CD8-positive, alpha-beta memory T cell (primary cell): ENCODE measurements at places on chromosomes 11 and 22.

DNA sequence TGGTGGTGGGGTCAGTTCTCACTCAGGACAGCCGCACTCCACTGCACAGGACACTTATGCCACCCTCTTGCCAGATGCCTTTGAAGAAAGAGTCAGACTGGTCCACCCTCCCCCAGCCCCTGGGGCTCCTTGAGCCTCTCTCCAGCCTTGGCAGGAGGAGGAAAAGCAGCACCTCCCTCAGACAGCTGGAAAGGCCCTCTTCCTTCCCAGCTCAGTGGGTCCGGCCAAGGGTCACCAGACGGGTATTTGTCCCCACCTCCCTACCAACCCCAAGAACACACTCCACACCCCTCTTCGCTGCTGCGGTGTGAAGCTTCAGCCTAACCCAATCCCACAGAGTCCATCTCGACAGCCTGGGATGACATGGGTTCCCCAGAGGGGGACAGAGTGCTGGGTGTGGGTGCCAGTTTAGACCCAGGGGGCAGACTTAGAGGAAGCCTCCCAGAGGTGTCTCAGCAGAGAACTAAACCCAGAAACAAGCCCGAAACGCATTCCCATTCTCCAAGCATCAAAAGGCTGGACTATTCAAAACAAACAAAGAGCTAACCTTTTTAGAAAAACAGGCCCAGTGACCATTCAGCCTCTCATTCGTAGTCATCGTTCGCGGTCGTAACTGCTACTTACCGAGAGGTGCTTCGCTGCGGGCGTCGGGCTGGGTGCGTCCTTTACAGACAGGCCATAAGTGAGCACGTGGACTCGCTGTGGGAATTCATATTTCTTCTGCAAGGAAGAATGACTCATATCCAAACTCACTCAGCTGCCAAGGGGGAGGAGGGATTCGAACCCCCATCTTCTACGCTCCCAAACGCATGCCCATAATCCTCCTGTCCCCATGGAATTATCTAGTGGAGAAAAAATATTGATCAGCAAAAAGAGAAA lies 57.5 kb upstream of the ANO1 start:
- no peak for DNase-seq

- DNase-seq = no peak
Measured at GRCh38 chr22:49958931-49959781, 1.4 kb upstream of the PIM3 start.

GRCh38 chr22:24023204-24023789 lies 12.2 kb downstream of the CABIN1 start:
- no peak for DNase-seq

- DNase-seq = no peak
Measured at GRCh38 chr22:35616043-35616442, 1.1 kb downstream of the MB start.

DNA sequence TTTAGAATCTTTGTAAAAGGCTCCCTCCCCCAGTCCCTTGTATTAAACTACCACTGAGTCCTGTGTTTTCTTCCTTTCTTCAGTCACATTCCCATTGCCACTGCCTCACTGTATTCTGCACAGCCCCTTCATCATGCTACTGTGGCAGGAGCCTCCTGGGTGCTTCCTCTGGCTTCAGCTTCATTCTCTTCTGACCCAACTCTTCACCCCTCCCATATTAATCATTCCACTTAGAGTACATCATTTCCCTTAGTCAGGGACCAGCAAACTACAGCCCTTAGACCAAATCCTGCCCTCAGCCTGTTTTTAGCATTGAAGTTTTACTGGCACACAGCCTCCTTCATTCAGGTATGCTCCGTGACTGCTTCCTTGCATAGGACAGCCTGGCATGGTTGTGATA lies 127.7 kb upstream of the MTNR1B start:
- DNase-seq = no peak

DNA sequence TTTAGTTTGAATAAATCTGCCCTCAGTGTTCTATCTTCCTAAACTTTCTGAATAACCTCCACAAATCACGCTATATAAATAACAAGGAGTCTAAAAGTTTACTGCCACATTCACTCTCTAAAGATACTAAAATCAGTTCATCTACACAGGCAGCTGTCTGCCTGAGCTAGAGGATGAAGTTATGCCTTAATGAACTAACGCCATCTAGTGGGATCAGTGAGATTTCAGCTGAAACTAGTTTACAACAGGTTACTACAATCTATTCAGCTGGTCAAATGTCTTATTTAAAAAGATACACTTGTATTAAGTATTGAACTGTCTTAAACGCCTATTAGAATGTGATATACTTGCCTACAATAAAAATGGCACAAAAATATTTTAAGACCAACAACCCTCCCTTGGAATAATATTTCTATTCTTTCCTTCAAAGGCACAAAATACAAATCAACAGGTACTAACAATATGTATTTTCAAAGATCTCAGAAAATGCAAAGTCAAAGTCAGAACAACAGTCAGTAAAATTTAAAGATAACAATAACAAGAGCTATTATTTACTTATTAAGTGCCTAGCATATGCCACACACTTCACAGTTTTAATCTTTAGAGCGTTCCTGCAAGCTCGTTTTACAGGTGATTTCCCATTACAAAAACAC lies 84.1 kb downstream of the LARGE2 start:
- peak; percentile 43 for DNase-seq

GRCh38 chr11:44987506-44987905 lies 36.8 kb upstream of the TP53I11 start:
- no peak for DNase-seq

DNA sequence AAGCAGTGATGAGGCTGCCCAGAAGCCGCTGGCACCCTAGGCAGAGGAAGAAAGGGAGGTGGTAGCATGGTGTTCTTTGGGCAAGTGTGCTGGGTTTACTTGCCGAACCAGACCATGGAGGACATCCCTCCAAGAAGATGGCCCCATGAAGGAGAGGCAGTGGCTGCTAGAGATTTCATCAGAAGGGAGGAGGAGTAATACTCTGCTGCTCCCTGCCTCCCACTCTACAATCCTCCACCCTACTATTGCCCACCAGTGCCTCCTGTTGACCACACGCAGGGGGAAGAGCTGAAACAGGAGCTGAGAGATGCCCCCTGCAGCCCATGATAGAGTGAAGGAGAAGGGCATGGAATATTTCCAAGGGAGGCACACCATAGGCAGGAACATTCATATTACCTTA lies 51.0 kb upstream of the PRSS23 start:
- DNase-seq = no peak

GRCh38 chr22:45998638-45999378 lies 21.8 kb upstream of the WNT7B start:
- no peak for DNase-seq

GRCh38 chr11:77083566-77084245 lies 16.9 kb downstream of the CAPN5 start:
- peak; percentile 22 for DNase-seq

GRCh38 chr11:124219126-124219525 lies 21.8 kb upstream of the OR8G1 start:
- DNase-seq = no peak

DNA sequence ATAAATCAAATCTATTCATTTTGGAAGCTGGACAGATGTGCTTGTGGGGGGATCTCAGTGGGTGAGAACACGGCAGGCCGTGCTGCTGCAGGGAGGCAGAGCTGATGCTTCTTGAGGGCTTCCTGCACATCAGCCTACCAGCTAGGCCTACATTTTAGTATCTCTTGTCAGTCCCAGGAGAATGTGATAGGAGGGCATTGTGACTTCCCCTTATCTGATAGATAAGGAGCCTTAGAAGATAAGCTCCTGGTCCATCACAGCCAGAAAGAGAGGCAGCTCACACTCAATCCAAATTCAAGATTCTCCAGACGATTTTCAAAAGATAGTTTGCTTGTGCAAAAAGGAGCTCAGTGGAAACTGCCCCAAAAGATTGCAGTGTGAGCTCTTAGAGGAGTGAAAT lies 89.0 kb downstream of the SHANK2 start:
- no peak for DNase-seq

DNA sequence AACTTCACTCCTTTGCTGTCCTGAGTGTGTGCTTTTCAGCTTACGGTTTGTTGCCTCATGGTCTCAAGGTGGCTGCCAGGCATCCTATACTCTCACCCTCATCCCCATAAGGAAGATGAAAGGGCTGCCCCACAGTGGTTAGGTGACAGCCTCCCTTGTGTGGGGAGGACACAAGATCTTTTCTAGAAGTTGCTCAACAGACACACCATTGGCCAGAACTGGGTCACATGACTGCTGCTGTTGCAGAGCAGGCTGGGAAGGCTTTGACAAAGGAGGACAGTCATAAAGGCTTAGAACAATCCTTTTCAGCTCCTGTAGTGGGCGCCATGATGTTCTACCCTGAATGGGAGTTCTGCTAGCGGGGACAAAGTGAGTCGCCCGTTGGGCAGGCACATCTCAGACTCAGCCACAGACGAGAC lies 69.7 kb upstream of the RASD2 start:
- no peak for DNase-seq

DNA sequence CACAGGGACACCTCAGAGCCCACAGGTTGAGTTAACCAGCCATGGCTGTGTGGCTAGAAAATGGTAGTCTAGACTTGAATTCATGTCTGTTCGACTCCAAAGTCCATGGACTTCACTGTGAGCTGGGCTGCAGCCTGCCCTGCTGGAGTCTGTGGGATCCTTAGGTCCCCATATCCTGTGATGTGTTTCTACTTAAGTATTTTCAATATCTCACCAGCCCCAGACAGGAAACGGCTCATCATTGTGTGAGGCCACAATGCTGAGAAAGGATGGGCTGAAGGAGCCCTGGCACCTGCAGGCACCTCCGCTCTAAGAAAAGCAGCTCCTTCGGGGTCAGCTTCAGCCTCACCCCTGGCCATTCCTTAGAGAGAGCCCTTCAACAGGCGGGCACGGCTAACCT lies 93.1 kb downstream of the NAT10 start:
- DNase-seq = no peak

GRCh38 chr11:116471608-116472256 lies 301.1 kb downstream of the BUD13 start:
- DNase-seq = no peak

DNA sequence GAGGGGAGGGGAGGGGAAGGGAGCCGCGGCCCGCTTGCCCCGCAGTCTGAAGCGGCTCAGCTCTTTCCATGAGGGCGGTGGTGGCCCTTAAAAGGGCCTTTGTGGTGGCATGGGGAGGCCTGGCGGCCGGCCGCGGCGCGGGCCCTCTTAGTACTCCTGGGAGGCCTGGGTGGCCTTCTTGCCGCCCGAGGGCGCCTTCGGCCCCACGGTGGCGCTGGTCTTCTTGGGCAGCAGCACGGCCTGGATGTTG lies 6.9 kb downstream of the DPAGT1 start:
- DNase-seq = no peak

DNA sequence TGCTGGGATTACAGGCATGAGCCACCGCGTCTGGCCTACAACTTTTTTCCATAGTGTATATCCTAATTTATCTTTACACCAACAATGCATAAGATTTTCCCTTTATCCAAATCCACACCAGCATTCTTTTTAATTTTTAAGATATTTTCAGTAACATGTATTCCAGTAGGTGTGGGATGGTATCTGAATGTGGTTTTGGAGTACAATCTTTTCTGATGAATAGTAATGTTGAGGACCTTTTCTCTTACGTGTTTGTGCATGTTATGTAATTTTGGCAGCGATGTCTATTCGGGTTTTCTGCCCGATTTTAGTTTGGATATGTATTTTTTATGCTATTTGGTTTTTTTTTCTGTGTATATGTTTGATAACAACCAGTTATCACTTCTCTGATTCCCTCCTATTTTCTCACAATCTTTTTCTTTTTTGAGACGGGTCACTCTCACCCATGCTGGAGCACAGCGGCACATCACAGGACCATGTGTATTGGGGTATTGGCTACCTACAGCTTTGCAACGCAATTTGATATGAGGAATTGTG lies 114.6 kb upstream of the GRK3 start:
- no peak for DNase-seq

DNA sequence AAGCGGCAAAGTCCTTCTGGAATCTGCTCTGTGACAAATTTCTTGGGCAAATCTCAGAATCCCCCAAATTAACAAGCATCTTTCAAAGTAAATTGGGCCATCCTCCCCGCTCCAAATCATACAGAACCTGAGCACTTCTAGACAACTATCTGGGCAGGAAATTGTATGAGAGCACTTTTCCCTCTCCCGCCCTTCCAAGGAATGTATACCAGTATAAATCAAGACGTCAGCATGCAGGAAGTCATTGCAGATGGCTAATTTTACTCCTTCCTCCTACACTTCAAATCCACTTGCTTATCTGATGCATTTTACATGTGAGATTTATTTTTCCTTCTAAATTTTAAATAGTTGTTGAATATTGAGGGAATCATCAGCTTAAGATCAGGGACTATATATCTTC lies 52.1 kb downstream of the NTM start:
- DNase-seq = no peak

DNA sequence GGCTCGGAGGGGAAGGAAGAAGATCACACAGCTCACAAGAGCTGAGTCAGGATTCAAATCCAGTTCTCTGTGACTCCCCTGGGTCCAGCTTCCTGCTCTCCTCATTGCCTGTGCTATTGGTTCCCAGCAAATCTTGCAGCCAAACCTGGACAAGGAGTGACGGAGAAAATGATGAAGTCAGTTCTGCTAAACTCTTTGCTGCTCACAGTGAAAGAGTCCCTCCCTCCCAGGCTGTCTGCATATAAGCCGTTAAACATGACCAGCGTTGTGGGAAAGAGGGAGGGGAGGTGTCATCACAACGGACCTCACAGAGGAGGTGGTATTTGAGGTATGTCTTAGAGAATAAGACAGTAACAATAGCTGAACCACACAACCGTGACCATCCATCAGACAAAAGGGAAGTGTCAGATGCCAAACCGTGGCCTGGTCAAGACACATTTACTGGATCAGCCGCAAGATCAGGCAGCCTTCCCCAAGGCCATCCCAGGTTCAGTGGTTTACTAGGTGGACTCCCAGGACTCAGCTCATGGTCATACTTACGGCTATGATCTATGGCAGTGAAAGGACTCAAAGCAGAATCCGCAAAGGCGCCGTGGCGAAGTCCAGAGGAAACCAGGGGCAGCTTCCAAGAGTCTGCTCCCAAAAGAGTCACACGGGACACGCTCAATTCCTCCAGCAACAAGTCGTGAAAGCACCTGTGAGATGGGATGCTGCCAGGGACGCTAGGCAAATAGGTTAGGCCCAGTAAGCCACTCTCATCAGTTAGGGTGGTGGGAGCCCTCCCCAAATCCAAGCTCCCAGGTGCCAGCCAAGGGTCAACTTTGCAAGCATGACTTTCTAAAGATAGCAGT lies 2.8 kb upstream of the CYTH4 start:
- no peak for DNase-seq

GRCh38 chr22:46081831-46082210 lies 68.5 kb upstream of the PPARA start:
- no peak for DNase-seq

DNA sequence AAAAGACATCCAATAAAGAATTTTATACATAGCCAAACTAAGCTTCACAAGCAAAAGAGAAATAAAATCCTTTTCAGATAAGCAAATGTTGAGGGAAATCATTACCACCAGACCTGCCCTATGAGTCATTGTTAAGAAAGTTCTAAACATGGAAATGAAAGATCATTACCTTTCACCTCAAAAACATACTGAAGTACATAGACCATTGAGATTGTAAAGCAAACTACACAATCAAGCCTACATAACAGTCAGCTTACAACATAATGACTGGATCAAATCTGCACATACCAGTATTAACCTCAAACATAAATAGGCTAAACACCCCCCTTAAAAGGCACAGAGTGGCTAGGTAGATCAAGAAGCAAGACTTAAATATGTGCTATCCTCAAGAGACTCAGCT lies 501.0 kb upstream of the LUZP2 start:
- no peak for DNase-seq

- DNase-seq = no peak
Measured at GRCh38 chr11:1630271-1630670, 696 bp downstream of the KRTAP5-5 start.

- DNase-seq = no peak
Measured at GRCh38 chr11:8058216-8058615, 22.8 kb upstream of the TUB start.
